ENCODE measurements at places on chromosomes 3 and 15.

DNA sequence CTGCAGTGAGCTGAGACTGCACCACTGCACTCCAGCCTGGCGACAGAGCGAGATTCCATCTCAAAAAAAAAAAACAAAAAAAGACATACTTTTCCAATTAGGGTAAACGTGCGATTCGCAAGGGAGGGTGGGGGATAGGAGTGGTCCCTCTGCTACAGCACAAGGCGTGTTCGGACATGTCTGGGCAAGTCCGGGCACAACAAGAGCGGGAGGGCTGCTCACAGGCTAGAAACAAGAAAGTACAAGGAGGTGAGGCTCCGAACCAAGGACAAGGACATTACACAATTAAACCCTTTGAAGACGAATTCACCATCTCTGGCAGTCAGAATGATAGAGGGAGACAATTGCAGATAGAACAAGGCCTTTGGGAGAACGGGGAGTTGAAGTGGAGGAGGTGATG is 32.2 kb upstream of the BCL2A1 start:
- DNase-seq = no peak

DNA sequence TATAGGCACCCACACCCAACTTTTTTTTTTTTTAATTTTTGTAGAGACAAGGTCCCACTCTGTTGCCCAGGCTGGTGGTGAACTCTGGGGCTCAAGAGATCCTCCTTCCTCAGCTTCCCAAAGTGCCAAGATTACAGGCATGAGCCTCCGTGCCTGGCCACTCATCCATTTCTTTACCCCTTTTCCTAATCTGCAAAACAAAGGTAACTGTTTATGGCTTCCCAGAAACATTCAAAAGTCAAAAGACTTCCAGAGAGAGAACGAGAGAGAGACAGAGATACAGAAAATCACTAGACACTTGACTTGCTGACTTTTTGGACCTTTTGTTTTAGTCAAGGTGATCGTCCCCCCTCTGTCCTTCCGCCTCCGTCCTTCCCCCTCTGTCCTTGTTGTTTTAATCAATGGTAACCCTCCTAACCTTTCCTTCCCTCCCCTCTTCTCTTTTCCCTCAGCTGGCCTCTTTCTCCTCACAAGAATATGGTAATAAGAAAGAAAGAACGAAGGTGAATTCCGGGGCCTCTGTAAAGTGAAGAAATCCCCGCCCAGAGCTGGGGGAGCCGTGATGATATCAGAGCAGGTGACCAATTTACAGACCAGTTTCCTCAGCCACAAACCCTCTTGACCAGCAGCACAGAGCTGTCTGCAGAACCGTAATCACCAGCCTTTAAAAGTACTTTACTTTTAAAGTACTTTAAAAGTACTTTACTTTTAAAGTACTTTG is 21.9 kb downstream of the KLHL6 start:
- DNase-seq = no peak

DNA sequence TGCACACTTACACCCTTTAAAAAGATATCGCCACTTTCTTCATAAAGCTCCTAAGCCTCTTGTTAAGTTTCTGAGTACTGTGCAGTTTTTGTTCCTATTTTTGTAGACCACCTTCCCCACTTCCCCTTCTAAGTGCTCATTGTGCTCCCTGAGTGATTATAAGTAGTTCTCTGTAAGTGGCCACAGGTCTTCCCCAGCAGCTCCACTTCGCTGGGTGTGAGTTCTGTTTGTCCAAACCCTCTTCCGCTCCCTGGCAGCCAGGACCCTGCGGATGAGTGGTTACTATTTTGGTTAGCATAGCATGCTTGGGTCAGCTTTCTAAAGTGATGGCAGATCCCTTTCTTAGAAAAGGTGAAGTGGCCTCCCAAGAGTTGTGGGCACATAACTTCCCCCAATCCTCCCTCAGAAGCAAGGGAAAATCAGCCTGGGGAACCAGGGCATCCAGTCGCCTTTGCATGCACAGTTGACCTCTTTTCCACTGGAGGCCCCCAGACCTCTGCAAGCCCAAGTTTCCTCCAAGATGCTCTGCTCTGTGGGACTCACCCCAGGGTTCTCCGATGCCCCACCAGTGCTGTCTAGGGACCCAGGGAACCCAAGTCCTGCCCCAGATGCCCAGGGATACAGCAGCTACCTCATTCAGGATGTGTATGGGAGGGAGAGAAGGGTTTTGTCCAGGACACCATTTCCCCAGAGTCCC is 69.6 kb downstream of the ATP10A start:
- DNase-seq = peak; percentile 18

DNA sequence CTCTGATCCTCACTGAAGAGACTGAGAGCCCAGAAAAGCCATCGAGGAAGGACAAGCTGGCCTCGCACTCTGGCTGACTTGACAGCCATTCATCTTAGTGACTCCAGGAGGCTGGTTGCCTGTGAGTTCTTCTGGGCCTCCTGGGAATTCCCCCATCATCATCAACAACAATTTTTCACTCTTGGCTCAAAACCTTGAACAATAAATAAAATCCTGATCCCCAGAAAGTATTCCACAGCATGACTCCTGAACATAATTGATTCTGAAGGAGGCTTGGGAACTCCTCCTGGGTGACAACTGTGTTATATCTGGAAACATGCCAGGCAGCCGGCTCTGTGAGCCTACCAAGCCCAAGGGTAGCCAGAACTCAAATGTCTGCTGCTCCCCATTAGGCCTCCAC is 188.6 kb downstream of the SHQ1 start:
- DNase-seq = no peak

DNA sequence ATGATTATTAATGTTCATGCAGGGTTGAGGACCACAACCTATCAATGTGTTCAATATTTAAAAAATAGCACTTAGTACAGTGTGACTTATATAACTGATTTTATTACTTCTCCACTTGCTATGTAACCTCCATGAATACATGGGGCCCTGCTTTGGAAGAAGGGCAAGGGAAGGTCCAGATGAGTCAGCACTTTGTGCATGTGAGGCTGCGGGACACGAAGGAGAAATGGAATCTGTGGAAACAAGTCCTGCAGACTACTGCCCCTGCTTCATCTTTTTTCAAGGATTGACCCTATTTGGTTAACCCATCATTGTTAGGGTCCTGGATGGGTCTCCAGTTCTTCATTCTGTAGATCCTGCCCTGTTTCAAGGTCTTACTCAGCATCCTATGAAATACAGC is 1.6 kb downstream of the NXPE3 start:
- DNase-seq = no peak

DNA sequence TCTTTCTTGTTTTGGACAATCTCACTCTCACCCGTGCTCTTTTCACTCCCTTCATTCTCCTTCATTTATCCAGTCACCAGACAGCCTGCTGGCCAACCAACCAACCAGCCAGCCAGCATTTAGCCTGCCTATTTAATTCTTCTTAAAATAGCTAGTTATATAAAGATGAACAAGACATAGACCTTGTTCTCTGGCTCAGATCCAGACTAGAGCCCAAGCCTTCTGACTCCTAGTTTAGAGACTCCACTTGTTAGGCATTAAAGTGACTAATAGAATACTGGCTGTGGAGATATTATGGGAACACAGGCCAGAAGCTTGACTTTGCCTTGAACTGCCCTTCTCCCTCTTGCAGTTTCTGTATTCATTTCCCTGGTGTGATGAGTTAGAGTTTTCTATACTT is 215.3 kb upstream of the THRB start:
- no peak for DNase-seq

GRCh38 chr3:31936420-31937060 is 44.5 kb downstream of the OSBPL10 start:
- no peak for DNase-seq

- DNase-seq = no peak
Observed at GRCh38 chr15:55775316-55775715, 32.4 kb upstream of the PRTG start.

GRCh38 chr3:5187920-5188418 is 462 bp downstream of the EDEM1 start:
- peak; percentile 67 for DNase-seq

DNA sequence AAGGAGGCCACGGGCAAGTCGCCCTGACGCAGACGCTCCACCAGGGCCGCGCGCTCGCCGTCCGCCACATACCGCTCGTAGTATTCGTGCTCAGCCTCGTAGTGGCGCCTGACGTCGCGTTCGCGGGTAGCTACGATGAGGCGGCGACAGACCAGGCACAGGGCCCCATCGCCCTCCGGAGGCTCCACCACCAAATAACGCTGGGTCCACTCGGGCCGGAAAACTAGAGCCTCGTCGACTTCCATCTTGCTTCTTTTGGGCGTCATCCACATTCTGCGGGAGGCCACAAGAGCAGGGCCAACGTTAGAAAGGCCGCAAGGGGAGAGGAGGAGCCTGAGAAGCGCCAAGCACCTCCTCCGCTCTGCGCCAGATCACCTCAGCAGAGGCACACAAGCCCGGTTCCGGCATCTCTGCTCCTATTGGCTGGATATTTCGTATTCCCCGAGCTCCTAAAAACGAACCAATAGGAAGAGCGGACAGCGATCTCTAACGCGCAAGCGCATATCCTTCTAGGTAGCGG is at the start of gene EPM2AIP1:
Gene EPM2AIP1 (minus strand): TSS at position 326 of the 520 bp plus-strand sequence. CDS start 54 bp downstream, at position 272.
- DNase-seq = no peak

DNA sequence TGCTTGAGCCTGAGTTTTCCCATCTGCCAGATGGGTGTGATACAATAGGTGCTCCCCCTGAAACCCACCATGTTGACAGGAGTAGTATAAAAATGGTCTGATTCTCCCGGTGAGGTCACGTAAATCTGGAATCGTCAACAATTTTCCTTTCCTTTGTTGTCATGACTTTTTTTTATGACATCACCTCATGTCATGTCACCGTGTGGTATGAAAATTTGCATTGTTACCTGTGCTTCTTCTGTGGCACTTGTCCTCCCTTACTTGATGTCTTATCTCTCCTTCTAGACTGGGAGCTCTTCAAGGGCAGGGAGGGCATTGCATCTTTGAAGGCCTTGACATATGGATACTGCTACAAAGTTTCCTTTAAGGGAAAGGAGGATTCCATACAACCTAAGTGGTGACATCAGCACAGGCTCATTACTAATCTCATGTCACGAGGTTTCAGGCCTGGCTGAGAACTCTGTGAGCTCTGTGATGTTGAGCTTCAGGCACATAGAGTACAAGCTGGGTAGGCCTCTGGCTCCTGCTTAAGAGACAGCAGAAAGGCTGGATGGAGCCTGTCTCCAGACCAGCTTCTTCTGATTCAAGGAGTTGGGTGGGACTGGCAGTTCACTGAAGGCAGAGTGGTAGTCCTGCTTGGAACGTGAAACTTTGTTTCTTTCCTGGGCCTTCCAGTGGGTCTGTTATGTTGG is 66.3 kb downstream of the LPP start:
- DNase-seq = no peak

DNA sequence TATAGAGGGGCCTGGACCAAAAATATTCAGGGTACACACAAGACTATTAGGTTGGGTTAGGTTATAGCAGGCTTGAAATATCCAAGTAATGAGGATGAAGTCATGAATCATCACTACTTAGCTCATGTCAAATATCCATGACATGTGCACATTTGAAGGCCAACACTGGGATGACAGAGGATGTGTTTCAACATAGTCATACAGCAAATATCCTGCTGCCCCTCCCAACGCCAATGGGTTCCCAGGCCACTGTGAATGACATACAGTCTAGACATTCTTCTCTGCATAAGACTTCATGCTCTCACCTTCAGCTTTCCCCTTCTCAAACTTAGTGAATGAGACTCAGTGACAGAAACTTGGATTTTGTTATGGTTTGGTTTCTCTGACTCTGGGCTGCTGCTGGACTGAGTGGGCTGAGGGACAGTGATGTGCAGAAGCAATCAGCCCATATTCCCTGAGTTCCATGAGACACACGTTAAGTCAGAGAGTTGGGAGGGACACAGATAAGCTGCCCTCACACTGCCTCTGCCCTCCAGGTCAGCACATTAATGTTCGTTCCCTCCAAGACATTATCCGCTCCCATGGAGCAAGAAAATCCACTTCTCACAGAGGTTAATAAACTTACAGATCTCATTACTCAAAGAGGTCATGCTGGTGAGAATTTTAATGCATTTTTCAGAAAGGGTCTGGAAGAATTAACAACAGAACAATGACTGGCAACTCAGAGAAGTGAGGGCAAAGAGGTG is 15.4 kb downstream of the HOMER2 start:
- DNase-seq = no peak

GRCh38 chr3:162764051-162764807 is 1267.6 kb downstream of the OTOL1 start:
- DNase-seq = no peak

- DNase-seq = peak; percentile 63
Observed at GRCh38 chr3:12193485-12194165, 34.9 kb upstream of the TIMP4 start.

- DNase-seq = no peak
Observed at GRCh38 chr15:45495588-45495987, 27.0 kb downstream of the SLC30A4 start.

GRCh38 chr15:85335193-85335942 is 45.0 kb upstream of the AKAP13 start:
- DNase-seq = no peak

GRCh38 chr3:107985496-107985895 is 105.3 kb downstream of the CD47 start:
- peak; percentile 60 for DNase-seq

DNA sequence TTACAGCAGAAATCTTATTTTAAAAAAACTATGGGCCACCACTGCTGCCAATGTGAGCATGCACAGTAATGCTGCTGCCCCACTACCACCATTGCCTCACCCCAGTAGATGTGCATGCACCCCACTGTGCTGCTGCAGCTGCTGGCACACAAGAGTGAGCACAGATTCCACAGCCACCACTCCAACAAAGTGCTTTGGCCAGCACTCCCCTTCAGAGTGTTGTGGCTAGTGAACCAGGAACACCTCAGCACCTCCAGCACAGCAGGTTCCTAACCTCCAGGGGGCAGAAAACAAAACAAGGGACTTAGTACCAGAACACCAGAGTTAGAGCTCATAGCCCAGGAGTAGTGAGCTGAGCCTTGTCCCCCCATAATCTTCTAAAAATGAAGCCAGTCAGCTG is 629.6 kb downstream of the PYDC2 start:
- no peak for DNase-seq

DNA sequence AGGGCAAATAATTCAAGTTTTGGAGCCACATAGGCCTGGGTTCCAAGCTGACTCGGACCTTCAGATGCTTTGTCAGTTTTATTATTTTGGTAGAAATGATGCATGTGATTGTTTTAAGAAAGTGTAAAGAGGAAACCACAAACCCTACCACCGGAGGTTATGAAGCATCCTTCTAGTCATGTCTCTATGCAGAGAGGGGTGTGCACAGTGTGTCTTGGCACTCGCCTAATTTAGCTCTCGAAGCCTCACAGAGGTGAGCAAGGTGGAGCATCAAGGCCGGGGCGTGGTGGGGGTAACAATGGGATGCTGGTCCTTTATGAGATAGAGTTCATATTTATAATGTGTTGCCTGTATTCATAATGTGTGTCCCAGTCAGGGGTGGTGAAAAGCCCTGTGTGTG is 63.7 kb upstream of the SMAD6 start:
- DNase-seq = no peak

All from stimulated activated CD8-positive, alpha-beta memory T cell treated with anti-CD3 and anti-CD28 coated beads, Interleukin-4, amount 100 ng/mL, for 48 hours (primary cell).